ENCODE measurements at places on chromosomes 1 and 21. TPM values are rescaled to one million over a fixed set of nuclear protein-coding genes. Genes with fewer than 3 reads are reported as not detected.

TFF2 gene
- polyA plus RNA-seq, result 2,390 TPM

AMPD1 gene
- not detected for polyA plus RNA-seq

DNA sequence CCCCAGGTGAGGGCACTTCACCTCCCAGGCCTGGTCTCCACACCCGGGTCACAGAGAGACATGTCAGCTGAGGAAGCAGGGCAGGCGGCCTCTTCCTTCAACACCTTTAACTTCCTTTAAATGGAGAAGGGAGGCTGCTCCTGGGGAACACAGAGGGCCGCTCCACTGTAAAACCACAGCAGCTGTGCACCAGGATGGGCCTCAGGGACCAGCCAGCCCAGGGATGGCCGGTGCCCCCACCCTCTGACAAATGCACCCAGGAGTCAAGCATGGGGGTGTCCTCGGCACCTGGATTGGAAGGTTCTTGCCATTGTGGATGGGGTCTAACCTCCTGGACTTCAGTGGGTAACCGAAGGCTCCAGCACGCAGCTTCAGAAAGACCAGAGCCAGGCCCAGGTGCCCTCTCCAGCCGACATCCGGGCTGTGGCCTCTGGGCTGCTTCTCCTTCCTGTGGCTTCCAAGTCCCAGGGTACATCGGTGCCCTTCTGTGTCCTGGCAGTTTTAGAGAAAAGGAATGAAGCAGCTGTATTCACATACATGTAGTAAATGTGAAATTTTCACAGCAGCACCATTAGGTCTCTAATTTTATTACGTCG, 121.7 kb upstream of the COL6A1 start:
- H3K4me1 ChIP-seq, result no peaks in the 10 kb centered on the region
- H3K27ac ChIP-seq, result no peak overlapping the region
- H3K36me3 ChIP-seq, result no peaks in the 10 kb centered on the region
- H3K27me3 ChIP-seq, result no peaks in the 10 kb centered on the region
- no peak for DNase-seq
- no peak overlapping the region for H3K4me3 ChIP-seq

DNA sequence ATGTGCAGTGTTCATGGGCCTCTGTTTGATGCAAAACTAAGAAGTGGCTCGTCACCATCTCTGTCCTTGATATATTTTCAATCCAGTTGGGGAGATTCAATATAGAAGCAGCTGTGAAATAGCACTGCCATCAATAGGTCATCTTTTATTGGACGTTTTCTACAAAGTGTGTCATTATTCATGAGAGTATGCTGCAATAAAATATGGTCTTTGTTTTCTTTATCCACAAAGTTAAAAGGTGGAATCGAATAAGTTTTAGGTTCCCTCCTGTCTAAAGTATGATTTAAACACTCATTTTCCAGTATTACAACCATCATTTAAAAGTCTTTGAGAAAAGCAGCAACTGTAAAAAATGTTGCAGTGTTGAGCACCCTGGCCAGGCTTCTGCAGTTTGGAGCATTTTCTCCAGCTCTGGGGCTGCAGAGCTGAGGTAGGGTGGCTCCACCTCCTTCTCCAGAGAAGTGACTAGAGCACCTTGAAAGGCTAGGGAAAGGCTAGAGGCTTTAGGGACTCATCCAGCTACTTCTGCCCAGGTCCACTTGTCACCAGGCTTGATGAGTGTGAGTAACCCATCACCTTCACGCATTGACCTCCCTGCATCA, 56.5 kb upstream of the DNAH14 start:
- peaks cover 7% of the 10 kb centered on the region for H3K4me1 ChIP-seq
- no peak overlapping the region for H3K27ac ChIP-seq
- no peaks in the 10 kb centered on the region for H3K27me3 ChIP-seq
- no peak overlapping the region for H3K4me3 ChIP-seq
- DNase-seq, result no peak

ENTREP3 gene
- polyA plus RNA-seq, result 9.7 TPM

DNA sequence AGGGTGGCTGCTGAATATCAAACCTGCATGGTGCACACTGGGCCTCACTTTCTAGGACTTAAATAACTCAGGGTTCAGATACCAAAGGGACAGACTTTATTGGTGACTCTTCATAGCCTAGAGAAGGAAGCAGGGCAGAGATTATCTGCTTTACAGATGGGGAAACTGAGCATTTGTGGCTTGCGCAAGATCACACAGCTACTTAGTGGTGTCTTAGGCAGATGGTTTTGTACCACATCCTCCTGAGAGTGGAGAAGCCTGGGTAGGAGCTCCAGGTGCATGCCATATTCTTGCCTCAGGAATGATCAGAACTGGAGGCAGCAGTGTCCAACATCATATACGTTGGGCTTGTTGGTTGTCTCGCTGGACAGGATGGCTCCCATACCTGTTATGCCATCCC, 6.8 kb upstream of the DPH2 start:
- no peaks in the 10 kb centered on the region for H3K27me3 ChIP-seq
- H3K36me3 ChIP-seq, result peaks cover 33% of the 10 kb centered on the region
- no peak for DNase-seq
- H3K27ac ChIP-seq, result no peak overlapping the region

Measured in stomach (tissue), 19 donors.